ENCODE measurements at places on chromosomes 3 and 15.

DNA sequence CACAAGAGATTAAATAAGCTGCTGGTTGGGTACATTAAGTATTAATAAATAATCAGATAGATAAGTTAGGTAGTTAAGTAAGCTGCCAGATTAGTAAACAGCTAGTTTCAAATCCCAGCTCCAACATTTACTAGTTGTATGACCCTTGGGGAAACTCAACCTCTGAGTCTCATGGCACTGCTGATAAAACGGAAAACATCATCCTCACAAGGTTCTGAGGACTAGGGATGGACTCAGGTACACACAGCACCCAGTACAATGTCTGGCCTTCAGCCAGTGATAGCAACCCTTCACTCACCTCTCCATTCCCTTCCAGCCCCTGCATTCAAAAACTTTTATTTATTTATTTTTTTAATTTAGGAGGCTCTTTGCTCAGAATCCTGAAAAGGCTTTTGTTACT, 32.3 kb downstream of the B3GNT5 start:
- no peak for DNase-seq

GRCh38 chr3:184230081-184230602, 757 bp downstream of the VWA5B2 start:
- no peak for DNase-seq

- DNase-seq, result no peak
Observed at GRCh38 chr3:170797685-170798084, 72.3 kb downstream of the RPL22L1 start.

DNA sequence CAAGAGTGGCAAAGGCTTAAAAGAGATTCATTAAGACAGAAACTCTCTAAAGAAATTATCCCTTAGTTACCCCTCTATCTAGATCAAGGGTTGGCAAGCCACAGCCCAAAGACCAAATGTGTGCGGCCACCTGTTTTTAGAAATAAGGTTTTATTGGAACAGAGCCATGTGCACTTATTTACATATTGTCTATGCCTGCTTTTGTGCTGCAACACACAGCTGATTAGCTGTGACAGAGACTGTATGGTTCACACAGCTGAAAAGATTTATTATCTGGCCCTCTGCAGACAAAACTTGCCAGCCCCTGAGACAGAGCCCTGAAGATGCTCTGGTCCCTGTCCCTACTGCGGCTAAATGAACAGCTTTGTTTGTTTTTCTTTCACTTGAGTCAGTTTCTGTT, 88.1 kb downstream of the ADAMTS9 start:
- DNase-seq, result no peak

DNA sequence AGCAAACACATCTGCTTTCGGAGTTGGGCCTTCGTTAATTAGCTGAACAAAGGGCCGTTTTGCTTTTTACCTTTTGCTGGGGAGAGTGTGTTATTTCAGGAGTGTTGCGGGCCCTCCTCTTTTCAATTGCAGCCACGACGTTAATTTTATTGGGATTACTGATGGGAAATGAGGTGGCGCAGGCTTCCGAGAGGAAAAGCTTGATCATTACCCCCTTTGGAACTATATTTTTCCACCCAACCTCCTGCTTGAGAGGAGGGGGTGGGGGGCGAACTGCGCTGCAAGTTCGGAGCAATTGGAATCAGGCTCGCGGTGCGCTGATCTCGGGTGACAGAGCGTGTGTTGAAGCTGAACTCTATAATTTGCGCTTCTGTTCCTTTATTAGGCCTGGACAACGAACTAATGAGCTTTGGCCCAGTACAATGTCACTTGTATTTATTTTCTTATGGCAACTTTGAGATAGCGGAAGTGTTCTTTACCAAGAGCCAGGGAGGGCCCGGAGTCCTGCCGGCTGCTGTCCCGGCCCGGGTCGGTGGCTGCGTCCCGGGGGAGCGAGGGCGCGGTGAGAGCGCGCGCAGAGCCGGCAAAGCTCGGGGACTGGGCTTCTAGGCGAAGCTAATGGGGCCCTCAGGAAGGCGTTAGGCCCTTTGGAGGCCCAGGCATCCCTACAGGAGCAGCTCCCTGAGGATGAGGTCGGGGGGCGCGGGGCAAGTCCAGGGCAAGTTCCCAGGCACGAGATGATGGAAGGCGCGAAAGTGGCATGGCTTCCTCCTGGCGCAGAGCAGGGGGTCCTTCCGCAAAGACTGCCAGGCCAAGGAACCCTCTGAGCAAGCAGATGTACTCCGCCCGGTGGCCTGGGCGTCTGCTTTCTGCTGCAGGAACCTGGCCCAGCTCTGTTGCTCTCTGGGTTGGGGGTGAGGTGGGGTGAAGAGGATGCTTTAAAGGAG, 12.9 kb downstream of the NR2F2 start:
- peak; percentile 50 for DNase-seq

- no peak for DNase-seq
Observed at GRCh38 chr3:49098429-49098828, 4.6 kb upstream of the QRICH1 start.

GRCh38 chr3:150107429-150108175, 136.9 kb upstream of the PFN2 start:
- no peak for DNase-seq

GRCh38 chr15:52121896-52122295, 9.3 kb upstream of the BCL2L10 start:
- DNase-seq, result peak; percentile 92

GRCh38 chr3:61387817-61388216, 136.6 kb upstream of the FHIT start:
- DNase-seq, result no peak

GRCh38 chr3:195319060-195319459, 48.1 kb upstream of the XXYLT1 start:
- no peak for DNase-seq

DNA sequence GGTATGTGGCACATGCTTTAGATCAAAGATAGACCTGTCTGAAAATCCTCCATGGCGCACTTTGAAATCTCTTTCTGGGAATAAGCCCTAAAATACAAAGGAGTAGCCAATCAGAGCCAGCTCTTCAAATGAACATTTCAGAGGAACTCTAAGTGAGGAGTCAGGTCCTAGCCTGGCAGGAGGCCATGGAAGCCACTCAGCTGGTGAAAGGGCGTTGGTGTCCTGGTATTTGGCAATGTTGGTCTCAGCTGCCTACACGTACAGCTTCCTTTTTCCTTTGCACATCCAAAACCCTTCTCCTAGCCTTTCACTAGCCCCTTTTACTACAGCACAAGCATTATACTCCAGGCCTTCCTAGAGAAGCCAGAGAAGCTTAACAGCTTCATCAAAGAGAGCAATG, 5.5 kb downstream of the WDR73 start:
- no peak for DNase-seq

GRCh38 chr15:76565366-76565765, 228.8 kb downstream of the ISL2 start:
- no peak for DNase-seq

- no peak for DNase-seq
Observed at GRCh38 chr15:22918596-22919140, 61.5 kb downstream of the CYFIP1 start.

DNA sequence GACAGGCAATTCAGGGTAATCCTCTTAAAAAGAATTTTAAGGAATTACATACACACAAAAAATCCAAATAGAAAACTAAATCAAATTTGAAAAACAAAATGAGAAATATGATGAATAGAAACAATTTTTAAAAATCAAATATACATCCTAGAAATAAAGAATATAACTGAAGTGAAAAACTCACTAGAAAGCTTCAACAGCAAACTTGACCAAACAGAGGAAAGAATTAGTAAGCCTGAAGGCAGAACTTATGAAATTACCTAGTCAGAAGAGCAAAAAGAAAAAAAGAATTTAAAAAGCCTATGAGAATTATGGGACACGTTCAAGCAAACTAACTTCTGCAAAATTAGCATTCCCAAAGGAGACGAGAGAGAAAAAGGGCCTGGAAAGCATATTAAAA, 206.1 kb downstream of the PCCB start:
- DNase-seq, result no peak

DNA sequence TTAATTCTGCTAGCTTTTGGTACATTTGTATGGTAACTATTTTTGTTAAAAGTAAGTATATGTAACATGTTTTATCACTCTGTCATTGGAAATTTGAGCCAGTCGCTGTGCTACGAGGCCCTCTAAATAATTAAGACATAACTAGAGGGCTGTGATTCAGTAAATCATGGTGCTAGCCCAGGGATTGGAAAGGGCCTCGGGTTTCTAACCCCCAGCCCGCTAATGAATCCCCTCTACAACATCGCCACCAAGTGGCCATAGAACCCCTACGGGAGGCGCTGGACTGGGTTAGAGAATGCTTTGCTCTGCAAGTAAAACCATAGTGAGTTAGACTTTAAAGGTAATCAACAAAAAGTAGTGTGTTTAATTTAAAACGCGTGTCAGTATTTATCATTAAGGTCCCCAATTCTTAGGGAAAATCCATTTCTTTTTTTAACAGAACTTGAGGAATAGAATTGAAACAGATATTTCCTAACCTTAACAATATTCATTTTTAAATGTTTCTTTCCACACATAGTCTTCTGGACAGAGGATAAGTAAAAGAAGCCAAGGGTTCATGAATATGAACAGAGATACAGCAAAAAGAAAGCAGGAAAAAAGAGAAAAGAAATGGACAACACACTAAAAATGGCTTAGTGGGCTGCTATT, 744.7 kb downstream of the EPHA3 start:
- peak; percentile 49 for DNase-seq

- peak; percentile 21 for DNase-seq
Observed at GRCh38 chr3:127848131-127849129, 26.1 kb upstream of the MGLL start.

DNA sequence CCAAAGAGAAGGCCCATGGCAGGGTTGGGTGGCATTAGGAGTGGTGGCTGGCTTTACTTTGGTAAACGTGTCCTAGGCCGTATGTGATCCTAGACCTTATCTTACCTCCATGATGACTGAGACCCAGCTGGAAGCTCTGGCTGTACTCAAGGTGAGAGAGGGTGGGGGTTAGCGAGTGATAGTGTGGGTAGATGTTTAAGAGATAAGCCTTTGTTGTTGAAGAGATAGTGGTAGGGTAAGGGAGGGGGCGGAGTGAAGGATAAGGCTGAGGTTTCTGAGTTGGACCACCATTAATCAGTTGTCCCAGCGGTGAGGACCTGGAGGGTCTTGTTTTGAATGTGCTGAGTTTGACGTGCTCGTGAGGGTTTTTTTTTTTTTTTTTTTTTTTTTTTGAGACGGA, 61.5 kb upstream of the ULK4 start:
- no peak for DNase-seq

DNA sequence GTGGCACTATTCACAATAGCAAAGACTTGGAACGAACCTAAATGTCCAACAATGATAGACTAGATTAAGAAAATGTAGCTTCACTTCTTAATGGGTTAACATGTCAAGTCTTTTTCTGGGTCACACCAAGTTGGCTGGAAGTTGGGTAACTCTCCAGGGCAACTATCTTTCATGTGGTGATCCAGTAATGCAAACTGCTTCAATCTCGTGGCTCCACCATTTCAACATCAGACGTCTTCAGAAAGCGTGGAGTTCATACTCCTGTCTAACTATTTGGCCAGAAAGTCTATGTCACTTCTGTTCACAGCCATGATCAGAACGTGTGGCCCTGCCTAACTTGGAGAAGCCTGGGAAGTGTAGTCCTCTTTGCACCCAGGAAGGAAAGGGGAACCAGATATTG, 32.2 kb downstream of the DUT start:
- no peak for DNase-seq

DNA sequence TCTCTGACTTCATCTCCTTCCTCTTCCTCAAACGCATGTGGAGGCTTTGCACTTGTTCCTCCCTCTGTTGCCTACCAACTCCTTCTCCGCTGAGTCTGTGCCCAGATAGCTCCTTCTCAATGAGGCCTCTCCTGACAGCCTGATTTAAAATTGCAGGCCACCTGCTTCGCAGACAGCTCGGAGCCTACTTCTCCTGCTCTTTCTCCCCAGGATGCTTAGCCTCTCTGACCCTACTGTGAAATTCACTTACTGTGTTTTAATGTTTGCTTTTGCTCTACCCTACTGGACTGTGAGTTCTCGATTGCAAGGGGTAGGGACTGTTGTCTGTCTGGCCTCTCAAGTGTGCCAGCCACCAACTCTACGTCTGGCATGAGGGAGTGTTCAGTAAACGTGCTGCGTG, 83.4 kb downstream of the EEFSEC start:
- DNase-seq, result no peak

DNA sequence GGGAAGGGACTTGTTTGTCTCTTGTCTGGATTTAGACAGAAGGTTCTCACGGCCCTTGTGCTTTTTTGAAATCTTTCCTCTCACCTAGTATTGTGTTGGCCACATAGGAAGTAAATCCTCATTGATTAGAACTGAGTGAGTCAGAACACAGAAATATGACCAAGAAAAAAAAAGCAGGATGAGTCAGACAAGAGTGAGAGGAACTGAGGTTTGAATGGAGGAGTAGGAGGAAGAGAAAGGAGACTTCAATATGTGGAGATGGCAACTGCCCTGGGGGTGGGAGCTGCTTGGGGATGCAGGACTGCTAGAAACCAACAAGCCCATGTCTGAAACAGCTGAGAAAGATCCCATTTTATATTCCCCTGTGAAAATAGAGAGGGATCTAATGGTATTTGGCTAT, 194.1 kb upstream of the ZBTB20 start:
- DNase-seq, result peak; percentile 71

DNA sequence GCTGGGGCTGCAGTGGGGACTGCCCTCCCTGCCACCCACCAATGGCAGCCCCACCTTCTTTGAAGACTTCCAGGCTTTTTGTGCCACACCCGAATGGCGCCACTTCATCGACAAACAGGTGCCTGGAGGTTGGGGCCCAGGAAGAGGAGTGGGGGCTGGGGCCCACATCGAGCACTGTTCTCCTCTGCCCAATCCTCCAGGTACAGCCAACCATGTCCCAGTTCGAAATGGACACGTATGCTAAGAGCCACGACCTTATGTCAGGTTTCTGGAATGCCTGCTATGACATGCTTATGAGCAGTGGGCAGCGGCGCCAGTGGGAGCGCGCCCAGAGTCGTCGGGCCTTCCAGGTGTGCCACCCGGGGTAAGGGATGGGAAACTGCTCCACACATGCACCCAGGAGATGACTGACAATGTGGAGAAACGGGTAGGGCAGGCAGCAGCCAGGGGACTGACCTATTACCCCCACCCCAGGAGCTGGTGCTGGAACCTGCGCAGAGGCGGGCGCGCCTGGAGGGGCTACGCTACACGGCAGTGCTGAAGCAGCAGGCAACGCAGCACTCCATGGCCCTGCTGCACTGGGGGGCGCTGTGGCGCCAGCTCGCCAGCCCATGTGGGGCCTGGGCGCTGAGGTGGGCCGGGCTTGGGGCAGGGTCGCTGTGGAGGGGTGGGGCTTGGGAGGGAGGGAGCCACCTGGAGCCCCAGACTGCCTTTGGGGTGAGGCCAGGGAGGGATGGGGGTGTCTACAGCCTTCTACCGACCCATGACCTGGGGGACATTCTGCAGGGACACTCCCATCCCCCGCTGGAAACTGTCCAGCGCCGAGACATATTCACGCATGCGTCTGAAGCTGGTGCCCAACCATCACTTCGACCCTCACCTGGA, 22.9 kb downstream of the NBEAL2 start:
- DNase-seq, result no peak

Measured in fibroblast of pulmonary artery (primary cell).